SJSA1 (cell line): ENCODE measurements at places on chromosomes 12 and 14. TPM values are rescaled to one million over a fixed set of nuclear protein-coding genes. Genes with fewer than 3 reads are reported as not detected.

The ASIC1 gene
- 0.37 and 0.50 TPM in 2 replicates for total RNA-seq

The LRTM2 gene
- not detected in 2 replicates for total RNA-seq

The VRTN gene
- not detected in 2 replicates for total RNA-seq

The POTEG gene
- not detected in 2 replicates for total RNA-seq

The C12orf56 gene
- not detected in 2 replicates for total RNA-seq

- no peak for DNase-seq
Measured at GRCh38 chr12:42281844-42282243, 43.8 kb upstream of the YAF2 start.

DNA sequence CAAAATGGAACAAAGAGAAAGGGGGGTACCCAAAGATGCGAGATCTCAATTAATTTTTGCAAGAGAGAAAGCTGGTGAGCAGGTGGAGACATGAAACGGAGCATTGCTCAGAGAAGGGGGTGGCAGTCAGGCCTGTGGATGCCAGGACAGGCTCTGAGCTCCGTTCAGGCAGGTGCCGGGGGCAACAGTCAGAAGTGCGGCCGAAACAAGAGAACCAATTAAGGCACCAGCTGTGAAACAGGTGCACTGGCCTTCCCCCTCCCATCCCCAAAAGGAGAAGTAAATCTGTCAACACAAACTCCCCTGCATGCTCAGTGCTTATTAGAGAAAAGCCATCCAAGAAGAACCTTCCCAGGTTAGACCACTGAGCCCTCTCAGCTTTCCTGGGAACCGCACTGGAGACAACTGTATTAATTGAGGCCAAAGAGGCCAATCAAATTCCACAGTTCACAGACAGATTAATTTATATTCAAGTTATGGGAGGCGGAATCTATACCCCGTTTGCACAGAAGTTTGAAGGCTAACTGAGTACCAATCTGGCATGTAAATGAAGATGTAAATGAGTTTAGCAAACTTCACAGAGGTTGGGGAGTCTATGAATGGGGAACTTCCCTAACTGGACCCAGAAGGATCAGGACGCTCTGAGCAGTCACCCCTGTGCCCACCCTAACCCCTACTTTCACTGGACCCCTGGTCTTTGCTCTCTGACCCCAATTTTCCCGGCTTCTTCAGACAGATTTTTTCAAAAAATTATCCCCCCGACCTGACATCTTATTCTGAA lies 20.9 kb downstream of the OAS2 start:
- DNase-seq: no peak

DNA sequence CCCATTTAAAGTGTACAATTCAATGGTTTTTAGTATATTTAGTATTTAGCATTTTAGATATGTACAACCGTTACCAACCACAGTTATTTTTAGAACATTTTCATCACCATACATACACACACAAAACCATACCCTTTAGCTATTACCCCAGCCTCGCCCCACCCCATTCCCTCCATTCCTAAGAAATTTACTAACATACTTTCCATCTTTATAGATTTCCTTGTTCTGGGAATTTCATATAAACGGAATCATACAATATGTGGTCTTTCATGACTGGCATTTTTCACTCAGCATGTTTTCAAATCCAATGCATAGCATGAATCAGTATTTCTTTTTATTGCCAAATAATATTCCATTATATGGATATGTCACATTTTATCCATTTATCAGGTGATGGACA lies 101.5 kb downstream of the TAOK3 start:
- no peak for DNase-seq

- no peak for DNase-seq
Measured at GRCh38 chr14:89198544-89199329, 218.3 kb downstream of the FOXN3 start.

GRCh38 chr12:122028905-122029560 lies 7.3 kb downstream of the BCL7A start:
- no peak for DNase-seq

- no peak for DNase-seq
Measured at GRCh38 chr12:119578112-119578511, 15.5 kb upstream of the TMEM233 start.
